T47D (cell line): ENCODE measurements at places on chromosomes 13 and 19.
A peak's percentile ranks its signal among the peaks of the same experiment; 100 is the strongest.

- DNase-seq: peak; percentile 74
These were observed 35.7 kb downstream of the ZNF493 start for GRCh38 chr19:21432590-21432989.

GRCh38 chr19:15431396-15432017 is 12.7 kb upstream of the AKAP8L start:
- no peak for DNase-seq

- DNase-seq: no peak
These were observed 1.2 kb downstream of the AP3D1 start for GRCh38 chr19:2149980-2150793.

- DNase-seq: no peak
These were observed 151.8 kb upstream of the SOX1 start for GRCh38 chr13:111915104-111915551.

GRCh38 chr13:94537740-94538630 is 58.0 kb downstream of the TGDS start:
- peak; percentile 42 for DNase-seq

DNA sequence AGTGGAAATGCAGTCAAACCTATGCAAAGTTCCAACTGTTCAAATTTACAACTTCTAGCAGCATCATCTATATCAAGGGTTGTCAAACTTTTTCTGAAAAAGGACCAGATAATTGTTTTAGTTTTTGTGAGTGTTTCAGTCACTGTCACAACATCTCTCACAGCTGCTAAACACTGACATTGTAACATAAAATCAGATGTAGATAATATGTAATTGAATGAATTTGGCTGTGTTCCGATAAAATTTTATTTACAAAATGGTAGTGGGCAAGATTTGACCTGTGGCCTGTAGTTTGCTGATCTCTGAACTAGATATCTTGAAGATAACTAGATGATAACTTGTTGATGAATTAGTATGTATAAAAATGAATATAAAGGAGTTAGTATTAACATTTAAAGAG is 1679.1 kb upstream of the PCDH20 start:
- no peak for DNase-seq

DNA sequence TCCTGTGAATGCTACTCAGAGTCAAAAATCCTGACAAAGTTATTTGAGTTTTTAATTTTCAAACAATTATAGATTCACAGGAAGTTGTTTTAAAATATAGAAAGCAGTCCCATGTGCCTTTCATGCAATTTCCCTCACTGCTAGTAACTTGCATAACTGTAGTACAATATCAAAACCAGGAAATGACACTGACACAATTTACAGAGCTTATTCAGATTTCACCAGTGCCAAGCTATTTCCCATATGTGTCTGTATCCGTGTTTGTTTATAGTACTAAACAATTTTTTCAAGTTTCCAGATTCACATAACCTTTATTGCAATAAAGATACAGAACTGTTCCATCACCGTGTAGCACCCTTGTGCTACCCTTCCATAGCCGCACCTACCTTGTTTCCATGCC is 934.6 kb downstream of the PCDH17 start:
- DNase-seq: no peak

GRCh38 chr13:94656176-94656575 is 54.5 kb downstream of the GPR180 start:
- no peak for DNase-seq

DNA sequence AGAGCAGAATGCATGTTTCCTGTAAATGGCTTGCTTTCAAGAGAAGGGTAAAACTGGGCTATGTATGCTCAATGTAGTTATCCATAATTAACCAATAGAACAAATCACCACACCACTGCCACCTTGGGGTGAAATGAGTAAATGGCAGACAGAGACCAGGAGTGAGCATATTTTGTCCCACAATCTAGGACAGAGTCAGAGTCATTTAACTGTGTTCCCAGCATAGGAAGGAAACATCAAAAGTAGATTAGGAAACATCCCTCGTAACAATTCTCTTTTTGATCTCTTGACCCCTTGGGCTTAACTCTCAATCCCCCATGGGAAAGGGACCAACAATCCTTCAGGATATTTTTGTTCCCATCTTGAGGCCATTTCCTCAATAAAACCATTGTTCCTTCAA is 224.8 kb downstream of the NHLRC3 start:
- DNase-seq: peak; percentile 40

- DNase-seq: no peak
These were observed 36.4 kb upstream of the IGFL1 start for GRCh38 chr19:46192992-46193650.

DNA sequence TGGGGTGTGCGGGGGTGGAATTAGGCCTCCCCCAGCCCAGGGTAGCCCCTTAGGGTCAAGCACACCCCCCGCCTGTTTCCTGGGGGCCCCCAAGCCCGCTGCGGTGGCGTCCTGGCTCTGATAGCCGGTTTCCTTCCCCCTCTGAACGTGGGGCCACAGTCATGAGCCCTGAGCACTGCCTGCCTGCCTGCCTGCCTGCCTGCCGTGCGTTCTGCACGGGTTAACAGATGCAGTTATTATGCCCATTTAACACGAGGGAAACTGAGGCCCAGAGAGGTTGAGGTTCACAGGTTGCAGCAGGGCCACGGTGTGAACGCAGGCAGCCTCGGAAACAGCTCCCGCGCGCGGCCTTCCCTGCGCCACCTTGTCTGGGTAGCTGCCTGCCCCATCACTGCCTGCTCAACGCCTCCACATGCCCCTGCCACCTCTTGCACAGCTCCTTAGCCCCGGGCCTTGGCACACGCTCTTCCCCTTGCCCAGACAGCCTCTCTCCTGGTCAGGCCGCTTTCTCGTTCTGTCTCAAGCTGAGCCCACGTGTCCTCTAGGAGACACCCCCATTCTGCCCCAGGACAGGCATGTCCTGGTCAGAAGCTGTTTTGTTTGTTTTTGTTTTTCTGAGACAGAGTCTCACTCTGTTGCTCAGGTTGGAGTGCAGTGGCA is 1.2 kb upstream of the GAMT start:
- peak; percentile 98 for DNase-seq

GRCh38 chr19:39390451-39390750 is 505 bp downstream of the PAF1 start:
- peak; percentile 83 for DNase-seq

GRCh38 chr13:90787007-90787406 is 560.5 kb upstream of the MIR17HG start:
- no peak for DNase-seq

DNA sequence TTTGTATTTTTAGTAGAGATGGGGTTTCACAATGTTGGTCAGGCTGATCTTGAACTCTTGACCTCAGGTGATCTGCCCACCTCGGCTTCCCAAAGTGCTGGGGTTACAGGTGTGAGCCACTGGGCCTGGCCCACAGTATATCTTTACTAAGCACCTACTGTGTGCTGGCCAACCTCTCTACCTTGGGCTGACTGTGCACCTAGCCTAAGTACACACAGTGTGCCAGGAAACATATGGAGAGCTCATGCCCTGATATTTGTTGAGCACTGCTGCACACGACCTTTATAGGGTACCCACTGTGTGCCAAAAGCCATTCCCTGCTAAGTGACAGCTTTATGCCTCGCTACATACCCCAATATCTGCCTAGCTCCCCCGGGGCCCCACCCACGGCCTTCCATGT is 6.3 kb upstream of the ARHGAP45 start:
- no peak for DNase-seq

DNA sequence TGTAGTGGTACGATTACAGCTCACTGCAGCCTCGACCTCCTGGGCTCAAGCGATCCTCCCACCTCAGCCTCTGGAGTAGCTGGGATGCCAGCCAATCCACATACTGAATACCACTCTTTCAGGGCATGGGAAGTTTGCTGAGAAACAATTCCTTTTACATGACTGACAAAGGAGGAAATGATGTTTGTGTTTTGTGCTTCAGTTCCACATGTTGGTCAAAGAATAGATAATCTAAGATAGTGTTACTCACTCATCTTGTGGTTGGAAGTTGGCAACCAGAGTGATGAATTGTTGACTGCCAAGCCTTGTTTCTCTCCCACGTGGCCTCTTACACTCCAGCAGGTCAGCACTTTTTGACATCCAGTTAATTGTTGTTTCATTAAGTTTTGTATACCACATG is 7.6 kb downstream of the MBD3L2B start:
- no peak for DNase-seq

DNA sequence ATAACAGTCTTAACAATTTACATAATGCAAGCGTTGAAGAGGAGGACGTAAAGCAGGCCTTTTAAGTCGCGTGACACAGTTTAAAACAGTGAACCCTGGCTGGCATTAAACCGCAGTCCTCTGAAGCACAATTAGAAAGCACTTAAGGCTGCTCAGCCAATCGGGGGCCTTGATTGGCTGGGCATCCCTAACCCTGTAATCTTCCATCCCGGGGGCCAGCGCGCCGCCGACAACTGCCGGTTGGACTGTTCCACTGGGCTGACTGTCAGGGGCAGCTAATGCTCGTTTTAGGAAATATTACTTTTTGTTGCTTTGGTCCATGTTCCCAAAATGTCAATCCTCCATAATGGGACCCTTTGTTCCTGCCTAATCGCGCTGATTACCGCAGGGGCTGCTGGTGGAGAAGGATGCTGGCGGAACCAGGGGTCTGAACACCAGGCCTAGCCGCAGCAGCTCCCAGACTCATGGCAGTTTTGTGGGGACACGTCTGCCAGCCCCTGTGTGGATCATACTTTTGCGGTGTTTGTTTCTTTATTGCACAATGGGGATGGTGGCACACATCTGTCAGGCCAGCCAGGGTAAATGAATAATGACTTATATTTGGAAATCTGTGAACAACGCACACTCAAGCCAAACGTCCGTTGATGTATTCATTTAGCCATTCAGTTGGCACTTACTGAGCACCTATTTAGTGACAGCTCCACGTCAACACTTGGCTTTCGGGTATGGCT is 127.1 kb upstream of the SPACA7 start:
- no peak for DNase-seq

GRCh38 chr19:9936326-9937000 is at the start of gene OLFM2:
Gene OLFM2 (minus strand): TSS chr19:9936515. CDS start chr19:9936366, 149 bp downstream.
- no peak for DNase-seq

GRCh38 chr19:47305309-47305751 is 4.3 kb upstream of the C5AR1 start:
- DNase-seq: peak; percentile 41

DNA sequence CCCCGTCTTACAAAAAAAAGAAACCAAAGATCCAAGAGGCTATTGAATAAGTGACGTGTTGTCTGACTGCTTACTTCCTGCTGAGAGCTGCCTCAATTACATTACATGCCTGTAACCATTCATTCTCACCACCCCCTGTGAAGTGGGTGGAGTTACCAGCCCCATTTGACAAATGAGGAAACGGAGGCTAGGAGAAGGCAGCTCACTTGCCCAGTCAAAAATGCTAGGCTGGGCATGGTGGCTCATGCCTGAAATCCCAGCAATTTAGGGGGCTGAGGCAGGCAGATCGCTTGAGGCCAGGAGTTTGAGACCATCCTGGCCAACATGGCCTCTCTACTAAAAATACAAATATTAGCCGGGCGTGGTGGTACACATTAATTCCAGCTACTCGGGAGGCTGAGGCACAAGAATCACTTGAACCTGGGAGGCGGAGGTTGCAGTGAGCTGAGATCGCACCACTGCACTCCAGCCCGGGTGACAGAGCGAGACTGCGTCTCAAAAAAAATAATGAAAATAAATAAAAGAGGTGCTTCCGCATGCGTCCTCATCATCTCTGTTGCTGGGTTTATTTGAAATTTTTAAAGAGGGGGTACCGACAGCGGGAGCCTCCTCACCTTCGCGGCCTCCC is 499 bp downstream of the LSM7 start:
- peak; percentile 75 for DNase-seq
